ENCODE measurements at places on chromosomes 7 and 10. TPM values are rescaled to one million over a fixed set of nuclear protein-coding genes. Genes with fewer than 3 reads are reported as not detected.

- no peak for DNase-seq
Observed at GRCh38 chr10:101828766-101829551, 10.7 kb upstream of the OGA start.

GRCh38 chr7:74674166-74674565 lies 16.6 kb downstream of the GTF2I start:
- no peak for DNase-seq

- DNase-seq = no peak
Observed at GRCh38 chr10:89341649-89342048, 13.9 kb downstream of the IFIT3 start.

GRCh38 chr7:116339564-116339963 lies 129.2 kb downstream of the TES start:
- DNase-seq = no peak

DNA sequence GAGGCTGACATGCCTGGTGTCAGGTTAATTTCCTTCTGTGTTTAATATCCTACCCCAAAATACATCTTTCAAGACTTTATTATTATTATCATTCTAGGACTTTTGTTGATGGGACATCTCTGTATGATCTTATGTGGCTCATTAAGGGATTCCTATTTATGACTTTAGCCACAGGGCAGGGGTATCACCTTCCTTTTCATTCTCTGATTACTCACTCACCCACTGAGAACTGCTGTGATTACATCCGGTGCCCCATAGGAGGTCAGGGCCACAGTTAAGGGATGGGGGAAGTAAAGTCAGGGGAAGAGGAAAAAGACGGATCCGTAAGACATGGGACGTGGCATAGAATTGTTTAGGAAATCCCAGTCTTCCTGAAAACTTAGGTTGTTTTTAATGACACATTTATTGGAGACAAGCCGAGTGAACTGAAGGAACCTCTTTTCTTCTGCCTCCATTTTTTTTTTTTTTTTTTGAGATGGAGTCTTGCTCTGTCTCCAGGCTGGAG lies 61.0 kb upstream of the PITRM1 start:
- no peak for DNase-seq

GRCh38 chr10:45378914-45379726 lies 5.1 kb downstream of the ALOX5 start:
- no peak for DNase-seq

DNA sequence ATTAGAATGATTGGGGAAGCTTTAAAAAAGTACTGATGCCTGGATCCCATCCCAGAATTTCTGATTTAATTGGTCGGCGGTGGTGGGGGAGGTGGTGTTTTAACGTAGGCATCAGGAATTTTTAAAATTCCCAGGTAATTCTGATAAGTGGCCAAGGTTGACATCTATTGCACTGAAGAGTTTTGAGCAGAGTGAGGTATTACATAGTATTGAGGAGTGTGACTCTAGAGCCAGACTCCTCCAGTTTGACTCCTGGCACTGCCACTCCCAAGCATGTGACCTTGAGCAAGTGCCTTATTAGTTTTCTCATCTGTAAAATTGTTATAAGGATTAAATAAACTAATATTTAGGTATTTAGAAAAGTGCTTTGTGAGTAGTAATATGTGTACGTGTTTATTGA lies 6.2 kb downstream of the PLEKHA1 start:
- no peak for DNase-seq

- DNase-seq = no peak
Observed at GRCh38 chr10:100355086-100355485, 8.1 kb downstream of the SCD start.

GRCh38 chr10:88346144-88346977 lies 236.8 kb downstream of the RNLS start:
- DNase-seq = no peak

- no peak for DNase-seq
Observed at GRCh38 chr7:98295467-98296192, 14.1 kb downstream of the BRI3 start.

The PMS2 gene
- total RNA-seq = 11.5 TPM

The COL1A2 gene
- 436 TPM for total RNA-seq

The CLRN3 gene
- not detected for total RNA-seq

The CUBN gene
- 38.9 TPM for total RNA-seq

The MACROH2A2 gene
- total RNA-seq = 9.8 TPM

Data from tibial nerve (tissue), 4 donors.